ENCODE measurements at places on chromosomes 13 and 19. TPM values are rescaled to one million over a fixed set of nuclear protein-coding genes. Genes with fewer than 3 reads are reported as not detected.
A peak's percentile ranks its signal among the peaks of the same experiment; 100 is the strongest.

Gene CFAP97D2
- total RNA-seq: not detected

GRCh38 chr13:33454844-33455705, 169.5 kb upstream of the STARD13 start:
- DNase-seq: peak; percentile 61

- DNase-seq: no peak
Measured at GRCh38 chr13:107807306-107808073, 407.8 kb downstream of the LIG4 start.

DNA sequence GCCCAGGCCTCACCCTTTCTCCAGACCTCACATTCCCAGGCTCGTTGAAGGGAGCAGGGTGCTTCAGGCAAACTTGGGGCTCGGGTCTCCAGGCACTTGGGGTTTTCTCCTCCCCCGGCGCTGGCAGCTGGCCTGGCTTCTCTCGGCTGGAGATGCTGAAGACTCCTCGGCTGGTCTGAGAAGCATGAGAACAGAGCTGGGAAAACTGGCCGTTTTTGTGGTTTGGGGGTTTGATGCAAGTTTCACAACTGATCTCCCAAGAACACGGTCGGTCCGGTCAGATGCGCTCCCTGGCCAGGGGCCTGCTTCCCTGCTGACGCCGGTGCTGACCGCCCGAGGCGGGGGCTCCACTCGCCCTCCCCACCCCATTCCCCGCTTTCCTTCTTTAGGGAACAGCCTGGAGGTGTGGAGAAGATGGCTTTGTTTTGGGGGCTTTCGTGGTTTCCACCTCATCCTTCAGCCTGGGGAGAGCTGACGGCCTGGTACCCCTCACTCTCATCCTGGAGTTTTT, 35.3 kb downstream of the CEBPA start:
- DNase-seq: no peak

DNA sequence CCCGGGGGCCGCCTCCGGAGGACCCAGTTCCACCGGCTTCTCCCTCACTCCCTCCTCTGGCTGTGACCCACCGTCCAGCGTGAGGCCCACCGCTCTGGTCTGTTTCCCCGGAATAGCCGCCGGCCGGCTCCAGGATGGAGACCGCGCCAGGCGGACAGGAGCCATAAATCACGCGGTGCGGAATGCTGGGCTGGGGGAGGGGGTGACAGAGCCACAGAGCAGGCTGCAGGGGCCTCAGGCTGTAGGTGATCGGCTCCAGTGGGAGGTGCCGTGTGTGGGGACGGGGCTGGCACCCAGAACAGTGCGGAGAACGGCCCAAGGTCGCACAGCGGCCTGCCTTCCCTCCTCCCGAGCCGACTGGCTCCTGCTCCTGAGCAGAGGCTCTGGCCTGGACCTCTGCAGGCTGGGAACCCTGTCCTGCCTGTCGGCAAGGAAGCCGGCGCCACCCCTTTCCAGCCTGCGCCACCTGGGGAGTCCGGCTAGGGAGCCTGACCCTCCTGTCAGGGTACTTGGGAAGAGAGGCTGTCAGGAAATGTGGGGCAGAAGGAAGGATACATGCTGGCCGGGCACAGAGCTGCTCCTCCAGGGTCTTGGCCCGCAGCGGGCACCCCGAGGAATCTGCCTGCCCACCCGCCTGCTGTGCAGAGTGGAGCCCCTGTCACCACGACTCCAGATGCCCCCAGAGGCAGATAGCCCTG, 8.3 kb downstream of the PIAS4 start:
- no peak for DNase-seq

- peak; percentile 77 for DNase-seq
Measured at GRCh38 chr19:4759388-4760284, 31.9 kb upstream of the FEM1A start.

Gene MEX3D
- total RNA-seq: 81.8 TPM

DNA sequence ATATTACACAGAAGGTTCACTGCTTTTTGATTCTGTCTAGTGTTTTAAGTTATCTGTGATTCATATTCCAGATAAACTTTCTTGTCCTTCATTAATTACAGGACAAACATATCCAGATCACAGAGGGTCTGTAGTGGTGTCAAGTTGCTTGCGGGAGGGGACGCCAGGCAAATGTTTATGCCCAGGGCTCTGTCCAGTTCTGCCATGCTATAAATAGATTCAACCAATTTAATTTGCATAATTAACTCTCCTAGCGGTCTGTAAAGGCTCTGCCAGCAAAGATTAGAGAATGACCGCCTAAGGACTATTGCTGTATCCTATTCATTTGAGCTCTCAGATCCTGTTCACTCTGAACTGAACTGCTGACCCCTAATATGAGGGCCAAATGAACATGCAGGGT, 59.7 kb upstream of the TRPC4 start:
- DNase-seq: no peak

Gene ADM5
- total RNA-seq: 1.2 TPM

DNA sequence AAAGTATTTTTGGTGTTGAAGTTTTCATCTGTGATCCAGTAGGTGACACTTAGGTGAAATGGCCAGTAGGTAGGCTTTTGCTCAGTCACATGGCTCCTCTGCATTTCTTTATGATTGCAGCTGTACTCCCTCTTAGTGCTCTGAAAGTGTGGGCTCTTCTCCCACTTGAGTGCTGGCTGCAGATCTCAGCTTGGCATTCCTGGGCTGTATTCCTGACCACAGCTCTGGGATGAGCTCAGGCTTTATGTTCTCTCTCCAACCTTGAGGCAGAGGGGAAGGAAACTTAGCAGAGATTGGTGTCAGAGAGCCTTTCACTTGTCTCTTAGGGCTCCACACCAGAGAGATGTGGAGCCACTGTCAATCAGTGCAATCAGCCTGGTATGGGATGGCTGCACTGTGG, 254.3 kb downstream of the NDFIP2 start:
- DNase-seq: peak; percentile 39

DNA sequence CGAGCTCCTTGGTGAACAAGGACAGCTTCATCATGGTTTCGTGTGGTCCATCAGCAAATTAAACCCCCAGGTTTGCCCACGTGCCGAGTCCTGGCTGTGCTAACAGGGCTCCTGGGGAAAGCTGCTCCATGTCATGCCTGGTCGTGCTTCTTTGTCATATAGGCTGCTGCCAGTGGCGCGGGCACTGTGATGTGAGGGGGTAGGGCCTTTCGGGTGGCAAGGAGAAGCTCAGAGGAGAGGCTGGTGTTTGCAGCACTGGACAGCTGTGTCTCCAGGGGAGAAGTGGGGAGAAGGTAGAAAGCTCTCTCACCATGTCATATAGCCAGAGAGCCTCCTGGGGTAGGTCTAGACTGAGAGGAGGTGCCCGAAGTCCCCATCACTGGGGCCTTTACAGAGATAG, 13.3 kb downstream of the VSTM2B start:
- DNase-seq: no peak

- no peak for DNase-seq
Measured at GRCh38 chr19:1762243-1763117, 9.2 kb downstream of the ONECUT3 start.

Gene GARIN5A
- 0.23 TPM for total RNA-seq

GRCh38 chr19:5149932-5150901, 181.3 kb downstream of the KDM4B start:
- DNase-seq: no peak

DNA sequence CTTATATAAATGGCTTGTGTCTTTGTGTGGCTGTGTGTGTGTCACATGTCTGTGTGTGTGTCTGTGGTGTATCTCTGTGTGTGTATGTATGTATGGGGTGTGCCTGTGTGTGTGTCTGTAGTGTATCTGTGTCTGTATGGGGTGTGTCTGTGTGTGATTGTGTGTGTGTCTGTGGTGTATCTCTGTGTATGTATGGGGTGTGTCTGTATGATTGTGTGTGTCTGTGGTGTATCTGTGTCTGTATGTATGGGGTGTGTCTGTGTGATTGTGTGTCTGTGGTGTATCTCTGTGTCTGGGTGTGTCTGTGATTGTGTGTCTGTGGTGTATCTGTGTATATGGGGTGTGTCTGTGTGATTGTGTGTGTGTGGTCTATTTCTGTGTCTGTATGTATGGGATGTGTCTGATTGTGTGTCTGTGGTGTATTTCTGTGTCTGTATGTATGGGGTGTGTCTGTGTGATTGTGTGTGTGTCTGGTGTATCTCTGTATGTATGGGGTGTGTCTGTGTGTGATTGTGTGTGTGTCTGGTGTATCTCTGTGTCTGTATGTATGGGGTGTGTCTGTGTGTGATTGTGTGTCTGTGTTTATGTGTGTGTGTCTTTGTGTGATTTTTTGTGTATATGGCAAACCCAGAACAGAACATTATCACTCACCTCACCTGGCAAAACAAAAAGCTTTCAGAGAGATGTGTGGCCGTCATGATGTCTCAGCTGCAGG, 56.1 kb upstream of the MCF2L start:
- no peak for DNase-seq

GRCh38 chr13:32829676-32830335, 186.4 kb upstream of the KL start:
- peak; percentile 26 for DNase-seq

DNA sequence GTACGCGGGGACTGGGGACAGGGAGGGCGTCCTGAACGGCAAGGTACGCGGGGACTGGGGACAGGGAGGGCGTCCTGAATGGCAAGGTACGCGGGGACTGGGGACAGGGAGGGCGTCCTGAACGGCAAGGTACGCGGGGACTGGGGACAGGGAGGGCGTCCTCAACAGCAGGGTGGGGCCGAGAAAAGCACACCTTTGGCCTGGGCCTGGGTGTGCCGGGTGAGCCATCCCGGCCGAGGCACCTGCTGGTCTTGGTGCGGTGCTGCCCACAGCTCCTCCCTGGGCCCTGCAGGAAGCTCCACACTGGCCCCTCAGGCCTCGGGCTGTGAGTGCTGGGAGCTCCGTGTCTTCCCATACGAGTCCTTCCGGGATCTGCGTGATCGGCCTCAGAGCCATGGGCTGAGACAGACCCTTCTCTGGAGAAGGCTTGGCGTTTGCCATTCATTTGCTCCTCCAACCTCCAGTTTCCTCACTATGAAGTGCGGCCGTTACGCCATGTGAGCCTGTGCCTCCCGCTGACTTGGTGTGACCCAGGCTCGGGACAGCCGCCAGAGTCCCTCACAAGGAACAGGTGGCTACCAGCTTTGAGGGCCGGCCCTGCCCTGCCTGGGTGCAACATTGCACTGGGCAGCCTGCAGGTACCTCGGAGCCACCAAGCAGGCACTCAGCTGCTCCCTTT, 7.8 kb upstream of the ZNF554 start:
- DNase-seq: no peak

Gene PGLYRP1
- total RNA-seq: not detected

Gene ZNF737
- total RNA-seq: 13.3 TPM

Gene CEACAM7
- not detected for total RNA-seq

DNA sequence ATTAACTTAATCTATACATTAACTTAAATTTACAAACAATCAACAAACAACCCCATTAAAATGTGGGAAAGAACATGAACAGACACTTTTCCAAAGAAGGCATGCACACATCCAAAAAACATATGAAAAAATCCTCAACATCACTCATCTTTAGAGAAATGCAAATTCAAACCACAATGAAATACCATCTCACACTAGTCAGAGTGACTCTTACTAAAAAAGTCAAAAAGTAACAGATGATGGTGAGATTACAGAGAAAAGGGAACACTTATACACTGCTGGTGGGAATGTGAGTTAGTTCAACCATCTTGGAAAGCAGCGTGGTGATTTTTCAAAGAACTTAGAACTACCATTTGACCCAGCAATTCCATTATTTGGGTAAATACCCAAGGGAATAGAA, 759.2 kb upstream of the SLITRK1 start:
- DNase-seq: peak; percentile 78

Gene CDC42EP5
- total RNA-seq: 9.5 TPM

DNA sequence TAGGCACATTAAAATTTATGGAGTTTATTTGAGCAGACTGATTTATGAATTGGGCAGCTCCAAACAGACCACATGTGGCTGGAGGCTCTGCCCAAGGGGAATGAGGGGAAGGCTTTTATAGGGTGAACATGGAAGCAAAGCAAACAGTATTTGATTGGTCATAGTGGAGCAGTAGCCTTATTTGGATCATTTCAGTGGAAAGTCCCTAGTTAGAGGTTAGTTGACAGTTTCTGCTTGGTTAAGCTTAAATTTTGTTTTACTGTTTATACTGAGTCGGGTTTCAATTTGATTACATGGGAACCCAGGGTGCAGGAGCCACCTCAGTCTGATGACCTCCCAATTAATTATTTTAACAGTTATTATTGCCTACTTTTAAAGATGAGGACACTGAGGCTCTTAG, 140.5 kb downstream of the NDFIP2 start:
- no peak for DNase-seq

DNA sequence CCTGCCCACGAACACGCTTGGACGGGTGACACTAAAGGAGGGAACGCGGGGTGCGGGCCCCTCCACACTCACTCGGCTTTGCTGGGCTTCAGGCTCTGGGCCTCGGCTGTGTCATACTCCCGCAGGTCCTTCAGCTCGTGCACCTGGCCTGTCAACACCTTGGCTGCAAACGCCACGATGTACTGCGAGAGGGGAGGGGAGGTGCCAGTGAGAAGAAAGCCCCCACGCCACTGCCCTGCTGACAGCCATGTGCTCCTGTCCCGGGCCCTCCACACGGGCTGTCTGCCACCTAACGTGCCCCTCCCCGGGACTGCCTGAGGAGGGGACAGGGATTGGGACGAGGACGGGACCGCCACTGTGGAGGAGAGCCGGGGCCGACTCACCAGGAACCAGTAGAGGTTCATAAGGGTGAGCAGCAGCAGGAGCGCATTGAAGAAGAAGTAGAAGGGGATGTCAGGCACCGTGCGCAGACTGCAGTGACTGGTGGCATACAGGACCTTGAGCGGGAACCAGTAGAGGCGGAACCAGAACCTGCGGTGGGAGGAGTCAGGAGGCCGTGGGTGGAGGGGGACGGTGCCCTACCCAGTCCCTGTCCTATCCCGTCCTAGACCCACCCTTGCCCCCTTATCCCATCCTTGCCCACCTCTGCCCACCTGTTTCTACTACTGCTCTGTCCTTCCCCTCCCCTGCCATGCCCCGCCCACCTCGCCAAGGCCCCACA, 16.9 kb downstream of the CERS1 start:
- no peak for DNase-seq

DNA sequence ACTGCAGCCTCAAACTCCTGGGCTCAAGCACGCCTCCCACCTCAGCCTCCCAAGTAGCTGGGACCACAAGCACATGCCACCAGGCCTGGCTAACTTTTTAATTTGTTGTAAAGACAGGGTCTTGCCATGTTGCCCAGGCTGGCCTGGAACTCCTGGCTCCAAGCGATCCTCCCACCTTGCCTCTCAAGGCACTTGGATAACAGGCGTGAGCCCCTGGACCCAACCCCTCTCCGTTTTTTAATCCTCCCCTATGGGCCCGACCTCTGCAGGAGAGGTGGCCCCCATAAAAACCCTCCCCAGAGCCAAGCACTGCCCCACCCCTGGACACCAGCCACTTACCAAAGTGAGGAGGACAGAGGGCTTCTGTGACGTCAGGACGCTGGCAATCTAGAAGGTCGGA, 28.6 kb downstream of the PEPD start:
- no peak for DNase-seq
